ENCODE measurements at places on chromosomes 7 and 10. TPM values are rescaled to one million over a fixed set of nuclear protein-coding genes. Genes with fewer than 3 reads are reported as not detected.

Gene NME8
- not detected for total RNA-seq

Gene UNCX
- total RNA-seq: not detected

Gene TRIM50
- total RNA-seq: not detected

Gene ALOX5
- 9.9 TPM for total RNA-seq

Gene GNAT3
- not detected for total RNA-seq

Gene PON1
- total RNA-seq: not detected

Gene EN2
- not detected for total RNA-seq

Gene GRB10
- 6.3 TPM for total RNA-seq

Gene TOMM7
- total RNA-seq: 208 TPM

Gene NFE2L3
- 10.4 TPM for total RNA-seq

Gene ECHDC3
- total RNA-seq: 1.4 TPM

Gene FAM237B
- not detected for total RNA-seq

Gene NANOS1
- total RNA-seq: 0.13 TPM

Gene CDHR1
- total RNA-seq: 0.29 TPM

Gene IFIT1B
- total RNA-seq: not detected

Gene ZNF716
- not detected for total RNA-seq

Gene NPY4R
- not detected for total RNA-seq

Gene EXOC6
- 11.7 TPM for total RNA-seq

Gene GET4
- 38.3 TPM for total RNA-seq

Gene LIPK
- total RNA-seq: not detected

Gene TLL2
- 0.13 TPM for total RNA-seq

Gene POLR2J2
- total RNA-seq: 19.4 TPM

Gene H2BK1
- total RNA-seq: 0.76 TPM

Gene EXOSC1
- total RNA-seq: 47.1 TPM

Measured in activated CD8-positive, alpha-beta T cell treated with anti-CD3 and anti-CD28 coated beads, Interleukin-2, amount 10 ng/mL, durations not matched to agents 7 days and 5 days (primary cell).